ENCODE measurements at places on chromosomes 7 and 10.

GRCh38 chr10:5538892-5539651, 14.3 kb downstream of the CALML3 start:
- no peak for DNase-seq

- no peak for DNase-seq
Observed at GRCh38 chr10:89364531-89364930, 13.3 kb upstream of the IFIT1B start.

DNA sequence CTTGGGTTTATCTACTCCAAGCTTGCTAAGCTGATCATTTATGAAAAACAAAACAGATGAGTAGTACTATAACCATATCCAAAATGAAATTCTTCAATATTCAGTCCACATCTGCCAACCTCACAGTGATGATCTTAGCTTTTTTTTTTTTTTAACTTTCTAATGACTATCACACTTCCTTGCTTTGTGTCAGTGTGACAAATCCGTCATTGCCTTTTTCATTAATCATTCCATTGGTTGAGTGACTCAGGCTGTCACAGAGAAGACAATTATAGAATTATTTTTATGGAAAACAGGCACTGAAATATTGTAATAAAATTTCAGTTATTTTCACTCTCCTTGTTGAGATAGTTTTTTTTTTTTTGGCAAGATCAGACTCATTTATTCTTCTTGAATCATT, 70.7 kb downstream of the CPVL start:
- DNase-seq: no peak

DNA sequence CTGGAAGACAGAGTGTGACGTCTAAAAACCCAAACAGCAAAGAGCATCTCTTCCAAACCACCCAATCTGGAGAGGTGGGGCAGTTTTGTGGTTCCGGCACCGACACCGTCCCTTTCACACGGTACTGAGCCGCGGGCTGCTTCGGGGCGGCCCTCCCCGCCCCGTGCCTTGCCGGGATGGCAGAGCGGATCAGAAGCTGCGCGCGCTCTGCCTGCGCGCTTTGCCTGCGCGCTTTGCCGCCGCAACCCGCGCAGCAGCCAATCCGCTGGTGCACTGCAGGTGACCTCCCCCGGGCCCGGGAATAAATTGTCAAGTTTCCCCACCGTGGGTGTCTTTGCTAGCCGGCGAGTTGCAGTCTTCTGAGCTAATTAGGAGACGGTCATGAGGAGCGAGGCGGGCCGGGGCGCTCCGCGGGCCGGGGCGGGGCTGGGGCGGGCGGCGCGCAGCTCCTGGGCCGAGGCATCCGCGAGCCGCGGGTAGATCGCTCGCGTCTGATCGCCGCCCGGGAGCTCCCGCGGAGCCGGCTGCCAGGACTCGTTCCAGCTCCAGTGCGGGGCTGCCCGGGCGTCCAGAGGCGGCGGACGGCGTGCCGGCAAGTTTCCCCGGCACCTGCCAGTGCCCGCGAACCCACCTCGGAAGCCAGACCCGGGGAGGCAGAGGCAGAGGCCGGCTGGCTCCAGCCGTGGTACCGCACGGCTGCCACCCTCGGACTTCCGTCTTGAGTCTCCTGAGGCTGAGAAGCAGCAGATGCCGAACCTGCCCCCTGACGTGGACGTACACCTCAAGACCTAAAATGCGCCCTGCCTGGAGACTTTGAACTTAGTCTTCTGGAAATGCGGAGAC, 536.0 kb upstream of the GALNT17 start:
- DNase-seq: no peak

- no peak for DNase-seq
Observed at GRCh38 chr10:82477776-82478175, 602.8 kb downstream of the NRG3 start.

GRCh38 chr7:46909601-46910051, 672.3 kb downstream of the TNS3 start:
- no peak for DNase-seq

GRCh38 chr10:28155726-28156125, 147.1 kb downstream of the MPP7 start:
- no peak for DNase-seq

DNA sequence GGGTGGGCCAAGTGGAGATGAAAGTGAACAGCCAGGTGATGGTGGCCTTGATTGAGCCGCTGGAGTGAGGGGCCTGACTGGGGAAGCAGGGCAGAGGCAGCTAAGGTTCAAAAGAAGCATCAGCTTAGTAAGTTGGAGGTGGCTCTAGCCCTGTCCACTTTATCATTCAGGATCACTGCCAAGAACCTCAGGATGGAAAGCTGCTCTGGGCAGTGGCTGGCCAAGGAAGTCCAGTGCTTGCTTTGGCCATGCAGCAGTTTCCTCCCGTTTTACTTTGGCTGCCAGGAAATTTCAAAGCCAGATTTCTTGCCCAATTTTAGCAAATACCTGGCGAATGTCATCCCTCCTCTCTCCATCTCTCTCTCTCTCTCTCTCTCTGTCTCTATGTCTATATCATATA, 384.9 kb downstream of the PLXNA4 start:
- DNase-seq: no peak

DNA sequence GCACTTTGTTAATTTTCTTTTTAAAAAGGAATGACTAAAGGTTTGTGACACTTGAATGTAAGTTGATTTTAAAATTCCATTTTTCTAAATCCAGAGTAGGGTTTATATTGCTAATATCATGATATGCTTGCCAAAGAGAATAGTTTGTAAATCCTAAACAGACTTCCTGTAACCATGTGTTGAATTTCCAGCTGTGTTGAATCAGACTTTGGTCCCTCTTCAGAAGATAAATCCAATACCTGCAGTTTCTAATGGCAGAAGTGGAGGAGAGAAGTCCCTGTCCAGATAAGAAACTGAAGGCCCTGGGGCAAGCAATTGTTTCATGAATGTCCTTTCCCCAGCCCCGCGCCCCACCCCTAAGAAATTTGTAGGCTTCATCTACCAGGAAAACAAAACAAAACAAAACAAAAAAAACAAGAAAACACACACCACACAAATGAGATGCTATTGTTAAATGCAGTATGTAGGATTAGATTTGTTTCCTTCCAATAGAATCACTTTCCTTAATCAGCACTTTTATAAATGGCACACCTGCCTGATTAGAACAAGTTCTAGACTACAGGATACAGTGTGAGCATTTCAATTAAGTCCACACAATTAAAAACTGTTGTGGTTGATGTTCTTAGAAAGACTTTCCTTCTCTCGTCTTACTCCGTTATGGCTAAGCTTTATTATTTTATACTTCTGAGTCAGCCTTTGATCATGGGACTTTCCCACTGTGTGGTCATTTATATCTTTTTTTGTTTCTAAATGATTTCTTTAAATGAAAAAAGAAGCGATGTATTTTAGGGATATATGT, 122.8 kb downstream of the KAT6B start:
- DNase-seq: no peak

DNA sequence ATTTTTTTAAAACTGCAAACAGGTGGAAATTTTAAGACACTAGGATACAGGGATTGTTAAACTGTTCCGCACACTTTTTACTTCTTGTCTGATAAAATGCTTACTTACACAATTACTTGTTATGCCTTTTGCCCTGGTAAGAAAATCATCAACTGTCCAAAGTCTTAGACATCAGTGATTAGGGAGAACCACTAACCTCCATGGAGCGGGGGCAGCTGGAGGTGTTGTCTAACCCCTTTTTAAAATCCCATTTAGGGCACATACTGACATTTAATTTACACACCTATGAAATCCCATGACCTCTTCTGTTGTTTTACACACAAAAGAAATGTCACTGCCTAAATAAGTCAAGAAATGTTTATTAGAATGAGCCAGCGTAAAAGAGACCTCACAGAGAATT, 65.7 kb downstream of the TRIM24 start:
- no peak for DNase-seq

Measured in epithelial cell of prostate (primary cell).